ENCODE measurements at places on chromosomes 3 and 15.

DNA sequence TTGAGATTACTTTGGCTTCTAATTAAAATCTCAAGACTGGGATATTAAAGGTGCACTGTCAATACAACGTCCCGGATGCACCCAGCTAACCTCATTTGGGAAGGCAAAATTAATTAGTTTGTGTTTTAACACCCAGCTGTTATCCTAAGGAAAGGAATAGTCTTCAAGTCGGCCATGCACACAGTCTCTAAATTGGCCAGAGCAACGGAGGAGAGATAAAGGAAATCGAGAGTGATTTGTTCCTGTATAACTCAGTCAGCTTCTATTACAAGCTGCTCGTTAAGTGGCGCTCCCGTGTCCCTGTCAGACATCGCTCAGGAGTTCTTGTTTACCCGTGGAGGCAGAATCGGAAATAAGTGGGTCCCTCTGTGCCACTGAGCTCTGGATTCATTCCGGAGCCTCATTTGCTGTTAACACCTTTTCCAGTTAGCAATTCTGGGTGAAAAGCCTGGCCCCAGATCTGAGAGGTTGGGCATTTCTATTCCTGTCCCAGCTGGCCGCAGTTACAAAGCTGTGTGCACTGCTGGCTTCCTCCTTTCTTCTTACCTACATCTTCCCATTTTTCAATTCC, 63.9 kb downstream of the ST8SIA2 start:
- DNase-seq: no peak

GRCh38 chr3:79369306-79369705, 398.5 kb downstream of the ROBO1 start:
- no peak for DNase-seq

DNA sequence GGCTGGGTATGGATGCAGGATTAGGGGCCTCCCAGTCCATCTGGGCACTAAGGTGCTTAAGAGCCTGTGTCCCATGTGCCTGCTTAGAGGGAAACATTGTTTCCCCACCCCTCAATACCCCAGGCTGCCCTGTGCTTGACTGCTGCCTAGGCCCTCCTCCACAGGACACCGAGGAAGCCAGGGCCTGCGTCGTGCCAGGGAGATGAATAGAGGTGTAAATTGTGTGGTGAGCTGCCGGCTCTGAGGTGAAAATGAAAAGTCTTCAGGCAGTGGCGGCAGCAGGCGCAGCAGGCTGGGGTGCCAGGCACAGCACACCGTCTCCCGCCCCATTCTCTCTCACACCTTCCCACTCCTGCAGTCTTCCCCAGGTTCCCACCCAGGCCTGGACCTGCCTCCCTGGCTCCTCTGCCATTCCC, 13.9 kb upstream of the GRM2 start:
- no peak for DNase-seq

DNA sequence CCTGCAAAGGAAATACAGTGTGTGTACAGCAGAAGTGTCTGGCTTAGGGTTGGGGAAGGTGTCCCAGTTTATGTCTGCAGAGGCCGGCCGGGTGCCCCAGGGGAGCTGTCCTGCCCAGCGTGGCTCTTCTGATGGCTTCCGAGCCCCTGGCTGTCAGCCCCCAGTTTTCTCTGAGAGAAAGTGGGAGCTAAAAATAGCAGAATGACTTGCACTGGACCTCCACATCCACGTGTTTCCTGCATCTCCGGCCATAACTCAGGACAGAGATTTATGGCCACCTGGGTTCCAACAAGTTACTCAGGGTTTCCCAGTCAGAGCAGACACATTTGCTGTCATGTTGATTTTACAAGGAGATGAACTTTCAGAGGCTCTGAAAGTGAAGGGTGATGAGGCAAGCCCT, 192.0 kb downstream of the ATP10A start:
- no peak for DNase-seq

- DNase-seq: no peak
These were observed 219.3 kb downstream of the EBLN2 start for GRCh38 chr3:73280746-73281145.

DNA sequence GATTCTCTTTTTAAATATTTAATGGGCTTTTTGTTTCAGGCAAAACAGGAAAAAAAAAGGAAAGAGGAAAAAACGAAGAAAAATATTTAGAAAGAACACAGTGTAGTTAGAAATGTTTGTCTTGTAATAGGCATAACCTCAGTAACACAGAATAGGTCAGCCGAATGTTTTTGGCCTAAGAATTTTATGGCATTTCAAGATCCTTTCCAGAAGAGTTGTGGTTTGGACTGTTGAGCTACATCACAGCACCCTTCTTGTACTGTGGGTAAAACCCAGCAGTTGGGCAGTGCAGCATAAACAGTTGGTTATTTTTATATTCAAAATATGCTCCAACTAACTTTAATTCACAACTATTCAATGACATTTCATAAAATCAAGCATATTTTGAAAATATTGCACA, 474.4 kb upstream of the AGTR1 start:
- no peak for DNase-seq

- no peak for DNase-seq
These were observed 78.7 kb downstream of the WWTR1 start for GRCh38 chr3:149579161-149579560.

GRCh38 chr15:62895139-62895866, 147.2 kb upstream of the TPM1 start:
- peak; percentile 66 for DNase-seq

DNA sequence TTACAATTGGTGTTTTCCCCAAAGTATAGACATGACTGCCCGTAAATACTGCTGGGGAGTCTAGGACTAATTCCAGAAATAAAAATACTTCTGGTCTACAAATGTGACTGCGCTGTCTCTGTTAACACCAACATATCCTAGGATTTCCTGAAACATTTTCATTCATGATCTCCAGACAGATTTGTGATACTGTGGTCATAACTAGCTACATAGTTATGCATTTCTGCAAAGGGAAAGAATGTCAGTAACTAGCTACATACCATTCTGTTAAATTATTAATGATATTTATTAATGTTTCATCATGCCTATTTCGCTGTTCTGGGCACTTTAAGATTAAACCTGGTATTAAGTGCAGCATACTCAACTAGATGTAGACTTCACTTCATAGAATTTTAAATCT, 33.3 kb downstream of the SETD5 start:
- DNase-seq: peak; percentile 20

DNA sequence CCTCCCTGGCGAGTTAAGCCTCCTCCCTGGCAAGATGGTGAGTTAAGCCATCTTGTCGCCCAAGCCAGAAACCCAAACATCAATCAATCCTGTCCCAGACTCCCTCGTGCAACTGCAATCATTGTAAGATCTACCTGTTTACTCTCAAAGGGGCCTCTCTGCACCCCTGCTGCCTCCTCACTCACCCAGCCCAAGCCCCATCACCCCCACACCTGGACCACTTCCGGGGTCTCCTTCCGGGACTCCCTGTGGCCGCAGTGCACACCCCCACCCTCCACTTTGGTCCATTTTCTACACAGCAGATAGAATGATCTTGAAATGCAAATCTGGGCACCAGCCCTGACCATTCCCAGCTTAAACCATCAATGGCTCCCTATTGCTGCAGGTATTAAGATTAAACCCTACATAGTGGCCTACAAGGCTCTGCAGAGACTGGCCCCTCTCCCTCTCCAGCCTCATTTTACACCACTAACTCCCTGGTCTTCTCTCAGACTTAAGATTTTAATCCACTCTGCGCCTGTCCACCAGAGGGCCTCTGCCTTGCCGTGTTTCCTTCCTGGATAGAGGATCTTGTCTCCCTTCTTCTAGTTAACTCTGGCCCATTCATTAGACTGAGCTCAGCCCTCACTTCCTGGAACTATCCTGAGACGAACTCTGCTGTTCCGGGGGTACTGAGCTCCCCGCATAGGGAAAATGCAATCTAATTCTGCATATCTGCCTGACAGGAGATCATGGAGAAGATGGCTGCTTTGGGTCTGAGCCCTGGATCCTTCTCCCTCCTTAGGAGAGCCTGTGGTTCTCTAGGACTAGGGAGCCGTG, 41.9 kb upstream of the SLC6A1 start:
- peak; percentile 31 for DNase-seq

- no peak for DNase-seq
These were observed 251.1 kb downstream of the OCA2 start for GRCh38 chr15:27847775-27848710.

DNA sequence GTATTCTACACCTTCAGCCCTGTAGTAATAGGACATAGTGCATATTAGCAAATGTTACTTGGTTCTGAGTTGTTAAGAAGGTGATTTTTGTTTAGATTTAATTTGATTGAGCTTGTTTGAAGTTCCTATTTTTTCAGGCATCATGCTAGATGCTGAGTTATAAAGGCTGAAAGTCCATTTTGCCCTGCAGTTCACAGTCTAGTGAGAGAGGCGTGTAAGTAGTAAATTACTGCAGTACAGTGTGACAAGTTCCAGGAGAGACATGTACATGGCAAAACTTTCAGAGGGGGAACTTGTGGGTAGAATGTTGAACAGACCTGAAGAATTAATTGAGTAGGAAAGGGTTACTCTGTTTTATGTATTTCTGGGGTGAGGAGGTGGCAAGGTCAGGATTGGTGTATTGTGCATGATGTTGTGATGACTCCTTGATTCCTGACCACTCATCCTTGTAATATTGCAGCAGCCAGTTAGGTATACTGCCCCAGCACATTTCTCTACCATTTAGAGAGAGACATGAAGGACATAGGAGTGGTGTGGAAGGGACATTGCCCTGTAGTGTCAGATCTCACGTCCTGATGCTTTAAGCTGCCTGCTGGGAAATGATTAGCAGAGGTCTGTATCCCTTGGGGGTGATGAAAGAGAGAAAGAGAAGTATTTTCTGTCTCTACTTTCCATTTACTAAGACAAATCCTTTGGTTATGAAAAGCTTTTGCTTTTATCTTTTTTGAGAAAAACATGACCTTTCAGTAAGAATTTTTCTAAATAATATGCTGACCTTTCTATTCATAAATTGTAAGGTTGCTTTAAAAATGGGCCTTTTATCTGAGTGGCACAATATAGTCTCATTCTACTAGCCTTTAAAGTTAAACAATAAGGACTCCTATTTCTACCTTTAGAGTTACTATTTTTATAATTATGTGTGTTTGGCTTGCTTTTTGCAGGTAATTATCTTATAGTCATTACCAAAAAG, 16.9 kb downstream of the SACM1L start:
- no peak for DNase-seq

DNA sequence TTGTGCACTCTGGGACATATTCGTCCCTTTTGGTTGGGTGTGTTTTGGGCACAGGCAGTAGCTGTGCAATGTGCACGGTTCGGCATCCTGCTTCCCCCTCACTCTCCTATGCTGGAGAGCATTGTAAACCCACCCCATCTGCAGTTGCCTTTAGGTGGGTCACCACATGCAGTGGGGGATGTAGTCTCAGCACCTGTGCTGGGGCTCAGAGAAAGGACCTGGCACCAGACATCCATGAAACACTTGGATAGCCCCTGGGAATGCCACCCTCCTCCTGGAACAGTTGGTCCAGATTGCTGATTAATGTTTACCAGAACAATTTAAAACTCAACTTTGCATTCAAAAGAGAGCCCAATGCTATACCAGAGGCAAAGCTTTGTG, 123.9 kb upstream of the MEF2A start:
- DNase-seq: no peak

- DNase-seq: no peak
These were observed 91.4 kb upstream of the TNFSF10 start for GRCh38 chr3:172614340-172615274.

Measured in amniotic epithelial cell (primary cell).